Progenitor cell of endocrine pancreas (in vitro differentiated cells): ENCODE measurements at places on chromosomes 6 and 20.

DNA sequence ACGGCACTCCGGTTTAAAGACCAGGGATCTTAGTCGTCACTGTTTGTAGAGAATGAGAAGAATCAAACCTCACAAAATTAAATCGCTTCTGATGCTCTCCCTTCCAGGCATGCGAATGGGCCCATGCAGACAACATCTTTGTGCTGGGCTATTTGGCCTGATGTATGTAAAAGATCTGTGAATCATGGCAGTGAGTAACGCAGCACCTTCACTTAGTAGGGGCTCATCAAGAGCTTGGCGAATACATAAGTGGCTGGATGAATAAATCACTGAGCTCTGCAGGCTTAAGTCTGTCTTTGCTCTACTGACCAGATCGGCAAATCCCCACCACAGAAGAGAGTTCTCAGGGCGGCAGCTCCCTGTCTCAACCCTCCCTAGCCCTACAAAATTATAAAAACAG lies 44.8 kb upstream of the AFDN start:
- no peak for DNase-seq

GRCh38 chr20:62212299-62212698 lies 7.8 kb downstream of the HRH3 start:
- DNase-seq: no peak

DNA sequence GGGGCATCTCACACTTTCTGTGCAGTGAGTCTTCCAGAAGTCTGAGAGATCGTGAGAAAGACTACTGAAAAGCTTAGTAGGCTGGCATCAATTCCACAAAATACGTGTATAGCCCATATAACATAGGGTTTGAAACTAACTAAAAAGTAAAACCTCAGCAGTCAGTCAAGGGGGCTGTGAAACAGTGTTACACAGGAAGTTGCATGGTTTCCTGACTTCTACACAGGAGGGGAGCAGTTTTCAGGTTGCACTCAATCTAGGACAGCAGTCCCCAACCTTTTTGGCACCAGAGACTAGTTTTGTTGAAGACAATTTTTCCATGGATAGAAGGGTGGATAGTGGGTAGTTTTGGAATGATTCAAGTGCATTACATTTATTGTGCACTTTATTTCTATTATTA lies 4.7 kb upstream of the LY86 start:
- DNase-seq: no peak

DNA sequence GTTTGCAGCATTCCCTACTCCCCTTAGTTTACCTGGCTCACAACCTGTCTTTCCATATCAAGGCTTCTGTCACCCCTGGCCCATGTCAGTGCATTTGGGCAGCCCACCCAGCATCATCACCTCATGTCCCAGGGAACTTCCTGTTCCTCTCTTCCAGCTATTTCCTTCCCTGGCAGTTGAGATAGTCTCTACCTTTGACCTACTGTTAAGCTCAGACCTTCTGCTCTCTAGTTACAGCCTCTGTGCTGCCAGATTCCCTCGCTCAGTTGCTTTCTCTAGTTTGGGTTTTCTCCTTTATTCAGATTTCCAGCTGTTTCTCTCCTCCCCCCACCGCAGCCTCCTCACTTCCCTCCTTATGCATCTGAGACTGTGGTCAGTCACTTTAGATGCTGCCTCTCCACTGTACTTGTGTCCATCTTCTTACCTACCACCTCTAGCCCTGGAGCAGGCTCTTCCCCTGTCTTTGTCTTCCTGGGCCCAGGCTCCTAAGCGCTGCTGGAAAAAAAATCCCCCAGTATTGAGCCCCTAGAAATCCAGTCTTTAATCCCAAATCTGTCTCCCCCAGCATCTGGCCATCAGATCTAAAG lies 16.3 kb downstream of the PTPN1 start:
- no peak for DNase-seq

GRCh38 chr6:69784595-69785377 lies 12.0 kb downstream of the LMBRD1 start:
- no peak for DNase-seq

DNA sequence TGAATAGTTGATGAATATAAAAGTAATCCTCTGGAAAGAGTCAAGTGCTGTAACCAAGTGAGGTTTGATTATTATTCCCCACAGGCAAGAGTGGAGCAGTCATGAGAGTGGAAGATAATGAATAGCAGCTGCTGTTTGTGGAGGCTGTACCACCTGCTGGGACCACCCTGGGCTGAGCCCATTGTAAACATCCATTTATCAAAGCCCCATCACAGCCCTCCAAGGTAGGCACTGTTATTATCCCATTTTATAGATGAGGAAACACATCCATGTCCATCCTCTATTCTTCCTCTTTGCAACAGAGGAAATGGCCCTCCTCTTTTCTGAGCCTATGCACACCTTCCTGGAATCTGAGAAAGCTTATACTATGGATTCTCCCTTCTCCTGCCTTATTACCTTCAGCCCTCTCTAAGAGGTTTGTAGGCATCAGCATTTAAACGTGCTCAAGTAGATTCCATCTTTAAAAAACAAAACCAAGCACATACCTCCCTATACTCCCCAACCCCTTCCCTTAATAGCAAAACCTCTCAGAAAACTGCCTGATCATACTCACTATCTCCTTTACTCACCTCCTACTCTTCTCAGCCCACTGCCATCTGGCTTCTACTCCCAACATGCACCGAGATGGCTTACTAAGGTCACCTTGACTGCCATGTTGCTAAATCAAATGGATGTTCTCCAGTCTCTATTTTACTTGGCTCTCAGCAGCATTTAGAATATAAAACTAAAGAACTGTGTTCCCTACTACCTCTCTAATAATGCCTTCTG lies 37.1 kb downstream of the CDH22 start:
- no peak for DNase-seq

DNA sequence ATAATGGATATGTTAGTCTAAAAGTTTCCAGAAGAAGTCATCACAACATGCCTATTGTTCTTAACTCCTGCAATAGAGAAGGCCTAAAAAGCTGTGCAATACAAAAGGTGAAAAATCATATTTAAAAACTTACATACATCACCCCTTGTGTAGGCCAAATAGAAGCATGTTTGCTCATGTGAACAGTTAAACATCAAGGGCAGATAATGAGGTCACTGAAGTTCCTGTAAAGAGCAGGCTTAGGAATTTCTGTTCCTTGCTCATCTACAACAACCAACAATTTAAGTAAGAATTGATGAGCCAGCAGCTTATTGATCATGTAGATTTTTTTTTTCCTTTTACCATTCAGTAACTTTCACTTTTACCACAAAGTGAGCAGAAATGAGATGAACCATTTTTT lies 7.5 kb upstream of the NUP153 start:
- DNase-seq: no peak
